ENCODE measurements at places on chromosomes 2 and 18. TPM values are rescaled to one million over a fixed set of nuclear protein-coding genes. Genes with fewer than 3 reads are reported as not detected.

The GALR1 gene
- polyA plus RNA-seq = 0.10 TPM

The ICA1L gene
- polyA plus RNA-seq = 8.8 TPM

The CHRND gene
- polyA plus RNA-seq = not detected

The TTC31 gene
- polyA plus RNA-seq = 13.4 TPM

The KCNG3 gene
- 0.41 TPM for polyA plus RNA-seq

The PRADC1 gene
- 44.5 TPM for polyA plus RNA-seq

The NHEJ1 gene
- polyA plus RNA-seq = 12.0 TPM

DNA sequence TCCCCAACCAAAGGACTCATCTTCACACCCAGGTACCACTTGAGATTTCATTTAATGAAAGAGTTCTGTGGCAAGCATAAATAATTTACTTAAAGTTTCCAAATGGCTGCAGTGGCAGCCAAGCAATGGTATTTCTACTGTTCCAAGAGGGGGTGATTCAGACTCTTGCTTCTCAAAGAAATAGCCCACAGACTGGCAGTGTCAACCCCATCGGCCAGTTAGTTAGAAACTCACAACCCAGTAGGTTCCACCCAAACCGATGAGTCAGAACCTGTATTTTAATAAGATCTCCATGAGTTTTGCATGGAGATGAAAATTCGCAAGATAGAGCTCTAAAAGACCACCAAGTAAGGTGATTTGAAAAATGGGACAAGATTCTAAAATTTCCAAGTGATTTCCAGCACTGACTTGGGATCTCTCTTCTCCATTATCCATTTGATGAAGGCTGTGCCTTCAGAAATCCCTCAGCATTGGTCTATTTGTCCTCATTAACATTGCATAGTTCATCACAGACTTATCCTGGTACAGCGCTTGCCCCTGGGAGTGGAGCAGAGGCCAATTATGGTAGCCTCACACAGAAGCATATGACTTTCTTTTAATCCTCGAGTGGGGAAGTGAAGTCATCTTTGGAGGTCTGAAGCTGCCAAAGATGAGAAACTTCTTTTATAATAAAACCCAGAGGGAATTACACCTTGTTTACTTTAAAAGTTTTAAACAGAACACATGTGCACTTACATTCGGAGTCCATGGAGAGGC lies 361.4 kb upstream of the ID2 start:
- no peak for DNase-seq

GRCh38 chr2:174516501-174517378 lies 29.9 kb upstream of the GPR155 start:
- no peak for DNase-seq

DNA sequence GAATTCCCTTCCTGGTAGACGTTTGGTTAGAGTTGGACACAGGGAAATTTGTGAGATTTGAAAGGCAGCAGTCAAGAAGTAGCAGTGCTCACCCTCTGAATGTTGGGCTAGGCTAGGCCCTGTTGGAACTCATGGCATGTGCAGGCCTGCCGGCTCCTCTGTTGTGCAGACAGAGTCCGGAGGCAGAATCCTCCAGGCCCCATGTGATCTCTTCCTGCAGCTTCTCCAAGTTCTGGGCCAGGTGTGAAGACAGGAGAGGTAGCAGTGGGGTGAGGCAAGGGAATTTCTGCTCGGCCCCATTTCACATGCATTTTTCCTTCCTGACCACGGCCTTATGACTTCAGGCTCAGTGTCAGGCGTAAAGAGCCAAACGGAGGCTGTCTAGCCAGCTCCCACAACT lies 36.9 kb upstream of the RAB31 start:
- no peak for DNase-seq

- no peak for DNase-seq
Observed at GRCh38 chr2:225108805-225109204, 66.5 kb upstream of the DOCK10 start.

DNA sequence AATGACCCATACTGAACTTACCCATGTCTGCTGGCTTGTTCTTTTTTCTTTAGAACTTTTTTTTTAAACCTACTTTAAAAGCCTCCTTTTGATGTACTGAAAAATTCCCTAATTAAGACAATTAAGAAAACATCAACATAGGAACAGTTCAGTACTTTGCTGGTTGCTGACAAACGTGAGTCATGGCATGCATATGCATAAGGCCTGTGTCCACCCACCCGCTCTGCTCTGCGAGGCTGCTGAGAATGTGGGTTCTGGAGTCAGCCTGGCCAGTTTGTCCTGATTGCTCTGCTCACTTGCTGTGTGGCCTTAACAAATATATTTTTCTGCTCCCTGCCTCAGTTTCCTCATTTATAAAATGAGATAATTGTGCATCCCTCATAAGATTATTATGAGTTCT lies 27.3 kb downstream of the LAMA3 start:
- no peak for DNase-seq

DNA sequence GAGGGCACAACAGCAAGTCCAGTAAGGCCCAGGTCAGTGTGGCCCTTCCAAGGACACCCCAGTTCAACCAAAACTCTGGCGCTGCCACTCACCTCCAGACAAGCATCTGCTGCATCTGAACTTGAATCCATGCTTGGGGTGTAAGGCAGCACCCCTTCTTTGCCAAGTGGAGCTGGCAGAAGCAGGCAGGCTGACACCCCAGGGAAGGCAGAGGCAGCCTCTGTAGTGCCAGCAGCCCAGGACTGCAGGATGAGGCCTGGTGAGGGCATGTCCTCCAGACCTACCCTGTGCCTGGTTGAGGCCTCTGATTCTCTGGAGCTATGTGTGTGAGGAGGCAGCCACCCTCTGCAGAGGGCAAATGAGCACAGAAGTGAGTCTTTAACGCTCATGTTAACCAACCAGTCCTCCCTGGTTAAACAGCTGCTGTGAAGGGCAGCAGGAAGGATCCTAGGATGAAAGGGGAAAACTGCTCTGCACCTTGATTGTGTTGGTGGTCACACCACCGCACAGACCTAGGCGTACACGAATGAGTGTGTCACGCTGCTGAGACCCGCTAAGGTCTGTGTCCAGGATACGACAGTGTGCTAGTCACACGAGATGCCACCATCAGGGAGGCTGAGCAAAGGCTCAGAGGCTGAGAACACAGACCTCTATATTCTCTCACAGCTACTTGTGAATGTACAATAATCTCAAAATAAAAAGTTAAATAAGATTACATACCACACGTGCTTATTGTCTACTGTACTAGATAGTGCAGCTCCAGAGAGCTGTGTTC lies 2.2 kb downstream of the PARD6G start:
- DNase-seq = peak; percentile 32

- no peak for DNase-seq
Observed at GRCh38 chr2:105442056-105442455, 43.2 kb upstream of the FHL2 start.

DNA sequence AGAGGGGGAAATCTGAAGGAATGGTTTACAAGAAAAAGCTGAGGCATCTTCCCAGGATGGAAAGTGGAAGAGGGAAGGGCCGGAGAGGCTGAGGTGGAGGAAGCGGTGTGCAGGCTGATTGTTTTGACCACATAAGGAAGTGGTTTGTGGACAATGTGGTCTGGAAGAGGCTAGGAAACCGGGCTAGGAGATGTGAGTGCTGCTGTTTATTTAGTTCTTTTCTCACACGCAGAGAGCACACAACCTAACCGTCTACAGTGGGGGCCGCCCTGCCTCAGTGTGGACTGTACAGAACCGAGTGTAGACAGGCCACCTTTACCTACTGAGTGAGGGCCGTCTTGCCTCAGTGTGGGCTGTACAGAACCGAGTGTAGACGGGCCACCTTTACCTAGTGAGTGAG lies 251.7 kb upstream of the PXDN start:
- DNase-seq = no peak

GRCh38 chr18:79528316-79528695 lies 132.6 kb downstream of the NFATC1 start:
- DNase-seq = no peak

GRCh38 chr18:13159579-13159978 lies 59.0 kb upstream of the LDLRAD4 start:
- peak; percentile 27 for DNase-seq

GRCh38 chr2:239710953-239711861 lies 310.4 kb upstream of the HDAC4 start:
- DNase-seq = no peak

GRCh38 chr18:50878345-50879301 lies at the start of gene ME2:
ME2 (plus strand) TSS chr18:50879118; CDS start chr18:50895821, 16,703 bp downstream.
- peak; percentile 92 for DNase-seq
